ENCODE measurements at places on chromosomes 12 and 14. TPM values are rescaled to one million over a fixed set of nuclear protein-coding genes. Genes with fewer than 3 reads are reported as not detected.

The SLC38A6 gene
- 9.3 TPM for total RNA-seq

The VSX2 gene
- total RNA-seq: not detected

The DIO3 gene
- 4.9 TPM for total RNA-seq

The VDR gene
- 0.77 TPM for total RNA-seq

The B4GALNT3 gene
- 103 TPM for total RNA-seq

Data from type B pancreatic cell (in vitro differentiated cells).